NB4 (cell line): ENCODE measurements at places on chromosomes 5 and 9.

DNA sequence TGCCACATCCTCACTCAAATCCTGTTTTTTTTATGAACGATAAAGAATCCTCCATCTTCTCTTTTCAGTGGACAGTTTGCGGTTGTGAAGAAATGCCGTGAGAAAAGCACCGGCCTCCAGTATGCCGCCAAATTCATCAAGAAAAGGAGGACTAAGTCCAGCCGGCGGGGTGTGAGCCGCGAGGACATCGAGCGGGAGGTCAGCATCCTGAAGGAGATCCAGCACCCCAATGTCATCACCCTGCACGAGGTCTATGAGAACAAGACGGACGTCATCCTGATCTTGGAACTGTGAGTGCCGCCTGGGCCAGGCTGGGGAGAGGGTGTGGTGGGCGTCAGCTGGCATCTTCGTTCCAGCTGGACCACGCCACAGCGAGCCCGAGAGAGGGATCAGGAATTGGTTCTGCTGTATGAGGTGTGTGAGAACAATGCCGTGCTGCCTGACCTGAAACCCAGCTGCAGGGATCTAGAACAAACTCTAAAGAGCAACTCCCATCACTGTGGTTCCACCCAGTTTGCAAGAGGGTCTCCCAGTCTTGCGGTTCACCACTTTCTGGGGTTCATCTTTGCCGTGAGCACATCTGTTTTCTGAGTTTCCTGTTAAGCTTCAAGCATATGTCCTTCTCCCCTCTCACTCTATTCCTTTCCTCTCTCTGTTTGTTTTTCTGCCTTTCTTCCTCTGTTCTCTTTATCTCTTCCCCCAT, 107.4 kb downstream of the DAPK1 start:
- peak; percentile 18 for DNase-seq

GRCh38 chr9:109974143-109974917, 194.3 kb downstream of the PALM2AKAP2 start:
- DNase-seq = no peak

DNA sequence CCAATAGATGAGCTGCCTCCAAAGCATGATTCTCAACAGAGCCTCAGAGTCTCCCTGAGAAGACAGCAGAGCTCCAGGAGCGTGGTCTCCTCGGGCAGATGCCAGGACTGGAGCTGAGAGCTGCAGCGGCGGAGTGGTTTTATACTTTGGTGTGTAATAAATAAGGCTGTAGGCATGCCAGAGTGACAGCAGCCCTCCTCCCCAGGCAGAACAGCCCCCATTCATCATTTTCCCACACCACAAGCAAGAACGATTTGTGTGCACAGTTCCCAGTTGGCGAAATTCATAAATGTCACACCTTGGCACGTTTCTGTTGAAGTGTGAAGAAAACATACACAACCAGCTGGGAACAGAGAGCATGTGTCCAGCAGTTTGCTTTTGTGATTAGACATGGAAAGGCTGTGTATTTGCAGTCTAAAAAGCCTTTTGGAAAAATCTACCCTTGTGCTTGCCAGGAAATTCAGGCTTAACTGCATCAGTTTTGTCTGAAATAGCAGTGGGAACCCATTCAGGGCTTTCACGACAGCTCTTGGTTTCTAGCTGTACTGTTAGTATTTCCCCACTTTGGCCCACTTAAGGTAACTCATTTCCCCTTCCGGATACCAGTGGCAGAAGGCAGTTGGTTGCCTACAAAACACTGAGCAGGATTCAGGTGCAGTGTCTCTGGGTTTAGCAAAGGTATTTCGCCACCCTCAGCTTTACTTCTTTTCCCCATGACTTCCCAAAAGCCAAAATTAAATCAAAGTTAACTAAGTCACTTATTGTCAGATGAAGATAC, at the start of gene C1QTNF3:
Gene C1QTNF3, minus strand, starts transcription at position 115 of the 778 bp plus-strand sequence. Its CDS starts 88 bp downstream, at position 27.
- DNase-seq = no peak

GRCh38 chr5:151740958-151741373, 17.5 kb downstream of the ATOX1 start:
- no peak for DNase-seq

DNA sequence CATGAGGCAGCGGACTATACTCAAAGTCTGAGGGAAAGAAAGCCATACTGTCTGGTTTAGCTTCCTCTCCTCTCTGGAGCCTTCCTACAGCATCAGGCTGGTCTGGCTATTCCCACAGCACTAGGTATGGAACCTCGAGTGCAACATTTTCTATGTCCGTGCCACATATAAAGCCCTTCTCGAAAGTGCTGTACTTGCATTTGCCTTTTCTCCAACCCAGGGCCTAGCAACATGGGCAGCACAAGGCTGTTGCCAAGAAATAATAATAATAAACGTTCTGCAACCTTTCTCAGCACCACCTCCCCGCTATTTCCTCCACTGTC, 804 bp downstream of the MED10 start:
- DNase-seq = peak; percentile 17

- DNase-seq = no peak
Measured at GRCh38 chr5:75057561-75057960, 5.2 kb upstream of the GCNT4 start.

- DNase-seq = no peak
Measured at GRCh38 chr9:124709292-124709690, 61.8 kb downstream of the NR6A1 start.

- DNase-seq = no peak
Measured at GRCh38 chr5:13932561-13932960, 11.9 kb downstream of the DNAH5 start.

- DNase-seq = no peak
Measured at GRCh38 chr5:149799119-149799623, 69.1 kb downstream of the PPARGC1B start.

GRCh38 chr5:112535356-112535755, 116.3 kb upstream of the EPB41L4A start:
- DNase-seq = no peak

DNA sequence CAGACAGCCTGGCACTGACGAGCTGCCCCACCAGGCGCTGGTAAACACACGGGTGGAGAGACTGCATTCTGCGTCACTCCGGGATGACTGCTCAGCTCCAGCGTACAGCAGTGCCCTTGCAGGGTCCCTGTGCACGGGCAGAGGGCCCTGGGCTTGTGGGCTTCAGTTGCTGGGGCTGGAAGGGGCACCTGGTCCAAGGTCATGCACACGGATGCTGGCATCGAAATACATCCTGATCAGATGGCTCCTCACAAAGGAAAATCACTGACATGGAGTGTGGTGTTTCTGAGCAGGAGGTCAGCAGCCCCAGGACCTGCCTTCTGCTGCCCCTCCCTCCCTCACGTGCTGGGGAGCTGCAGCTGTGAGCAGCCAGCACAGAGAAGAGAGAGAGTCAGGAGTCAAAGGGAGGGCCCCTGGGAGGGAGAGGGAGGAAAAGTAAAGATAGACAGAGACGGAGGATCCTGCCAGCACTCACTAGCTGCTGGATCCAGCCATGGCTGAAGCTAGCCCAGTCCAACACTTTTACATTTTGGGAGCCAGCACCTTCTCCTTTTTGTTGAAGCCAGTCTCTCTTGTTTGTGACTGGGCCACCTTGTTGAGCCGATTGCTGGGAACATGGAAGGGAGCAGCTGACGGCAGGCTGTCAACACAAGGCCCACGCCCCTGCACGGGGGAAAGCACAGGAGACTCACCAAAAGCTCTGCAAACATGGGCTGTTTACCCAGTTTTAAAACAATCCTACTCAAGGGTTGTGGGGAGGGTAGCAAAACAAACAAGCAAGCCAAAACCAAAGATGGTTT, 166.5 kb upstream of the PHYKPL start:
- DNase-seq = no peak

DNA sequence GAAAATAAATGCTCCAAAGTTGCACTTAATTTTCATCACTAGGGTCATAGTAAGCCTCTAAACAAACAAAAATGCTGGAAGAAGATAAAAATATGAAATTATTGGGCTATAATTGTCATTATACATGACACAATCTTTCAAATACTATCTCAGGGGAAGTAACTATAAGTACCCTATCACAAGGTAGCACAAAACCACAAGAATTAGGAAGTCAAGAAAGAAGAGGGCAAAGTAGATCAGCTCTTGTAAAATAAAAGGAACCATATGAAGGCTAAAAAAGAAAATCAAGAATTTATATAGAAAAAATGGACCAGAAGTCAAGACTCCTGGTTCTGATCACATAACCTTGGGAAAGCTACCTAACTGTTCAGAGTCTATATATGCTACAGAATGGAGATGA, 48.1 kb downstream of the DIAPH1 start:
- peak; percentile 40 for DNase-seq

- DNase-seq = no peak
Measured at GRCh38 chr5:34447424-34447823, 208.7 kb upstream of the RAI14 start.

DNA sequence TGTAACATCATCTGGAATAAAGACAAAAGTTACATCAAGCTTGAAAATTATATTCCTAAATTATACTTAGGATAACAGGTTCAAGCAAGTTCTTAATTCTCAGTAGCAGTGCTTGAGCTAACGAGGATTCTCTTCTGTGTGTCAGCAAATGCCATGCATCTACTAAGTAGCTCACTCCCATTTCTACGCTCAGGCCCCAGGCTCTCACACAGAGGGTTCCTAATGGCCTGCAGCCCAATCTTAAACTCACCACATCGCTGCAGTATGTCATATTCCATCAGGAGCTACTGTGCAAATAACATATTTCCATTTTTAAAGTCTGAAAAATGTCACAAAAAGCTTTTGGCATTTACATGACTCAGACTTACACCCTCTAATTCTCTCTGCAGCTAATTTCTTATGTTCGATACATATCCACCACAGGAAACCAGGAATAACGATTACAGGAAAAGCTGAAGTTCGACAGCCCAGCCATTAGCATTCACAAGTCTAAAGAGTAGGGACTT, 474.8 kb downstream of the EFNA5 start:
- no peak for DNase-seq

DNA sequence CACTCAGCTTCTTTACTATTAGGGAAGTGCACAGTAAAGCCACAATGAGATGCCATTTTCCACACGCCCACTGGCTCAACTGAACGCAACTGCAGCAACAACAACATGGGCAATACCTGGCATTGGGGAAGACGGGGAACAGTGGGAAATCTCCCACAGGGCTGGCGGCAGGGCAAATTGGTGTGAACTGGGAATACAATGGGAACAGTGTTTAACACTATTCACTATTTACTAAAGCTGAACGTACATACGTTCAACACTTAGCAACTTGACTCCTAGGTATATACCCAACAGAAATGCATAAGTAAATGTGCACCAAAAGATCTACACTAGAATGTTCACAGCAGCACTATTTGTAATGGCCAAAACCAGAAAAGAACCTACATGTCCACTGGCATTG, 14.1 kb downstream of the ZER1 start:
- no peak for DNase-seq

DNA sequence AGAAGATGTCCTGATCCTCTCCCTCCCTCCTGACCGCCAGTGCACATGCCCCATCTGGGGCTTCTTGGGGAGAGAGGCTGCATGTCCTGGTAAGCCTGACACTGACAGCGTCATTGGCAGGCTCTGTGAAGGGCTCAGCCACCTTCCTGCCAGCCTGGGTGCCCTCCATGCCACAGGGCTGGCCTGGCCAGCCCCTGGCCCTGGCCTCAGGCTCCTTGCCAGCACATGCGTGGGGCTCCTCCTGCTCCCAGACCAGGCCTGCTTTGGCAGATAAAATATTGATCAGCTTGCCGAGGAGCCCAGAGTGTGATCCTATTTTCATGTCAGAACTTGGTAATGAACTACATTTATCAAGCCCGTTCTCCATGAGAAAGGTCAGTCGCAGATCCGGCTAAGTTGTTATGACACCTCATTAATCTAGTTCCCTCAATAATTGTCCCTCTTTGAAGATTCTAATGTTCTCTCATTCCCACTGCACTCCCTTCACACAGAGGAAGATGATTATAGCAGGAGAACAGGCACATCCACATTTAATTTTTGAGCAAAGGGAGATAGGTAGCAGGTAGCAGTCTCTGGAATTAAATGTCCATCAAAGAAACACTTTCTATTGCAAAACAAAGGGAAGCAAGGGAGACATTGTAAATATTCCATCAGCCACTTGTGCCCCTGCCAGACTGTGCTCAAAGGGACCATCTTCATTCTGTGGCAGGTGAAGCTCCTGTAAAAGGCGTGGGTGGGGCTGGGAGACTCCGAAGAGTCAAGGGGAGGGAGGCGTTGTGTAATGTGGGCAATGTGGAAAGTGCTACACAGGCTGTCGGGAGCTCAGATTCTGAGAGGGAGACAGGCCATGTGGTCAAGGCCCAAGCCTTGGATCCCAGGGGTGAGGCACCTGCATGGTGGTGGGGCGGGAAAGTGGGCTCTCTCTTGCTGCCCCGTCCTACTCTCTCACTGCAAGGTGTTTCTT, 272.0 kb downstream of the HSPA4 start:
- DNase-seq = no peak
